ENCODE measurements at places on chromosomes 2 and 18.

- DNase-seq, result no peak
Observed at GRCh38 chr18:27377251-27377650, 192.1 kb upstream of the CHST9 start.

- DNase-seq, result no peak
Observed at GRCh38 chr2:165434865-165435496, 34.5 kb upstream of the CSRNP3 start.

- DNase-seq, result no peak
Observed at GRCh38 chr18:24683925-24684324, 223.5 kb downstream of the HRH4 start.

DNA sequence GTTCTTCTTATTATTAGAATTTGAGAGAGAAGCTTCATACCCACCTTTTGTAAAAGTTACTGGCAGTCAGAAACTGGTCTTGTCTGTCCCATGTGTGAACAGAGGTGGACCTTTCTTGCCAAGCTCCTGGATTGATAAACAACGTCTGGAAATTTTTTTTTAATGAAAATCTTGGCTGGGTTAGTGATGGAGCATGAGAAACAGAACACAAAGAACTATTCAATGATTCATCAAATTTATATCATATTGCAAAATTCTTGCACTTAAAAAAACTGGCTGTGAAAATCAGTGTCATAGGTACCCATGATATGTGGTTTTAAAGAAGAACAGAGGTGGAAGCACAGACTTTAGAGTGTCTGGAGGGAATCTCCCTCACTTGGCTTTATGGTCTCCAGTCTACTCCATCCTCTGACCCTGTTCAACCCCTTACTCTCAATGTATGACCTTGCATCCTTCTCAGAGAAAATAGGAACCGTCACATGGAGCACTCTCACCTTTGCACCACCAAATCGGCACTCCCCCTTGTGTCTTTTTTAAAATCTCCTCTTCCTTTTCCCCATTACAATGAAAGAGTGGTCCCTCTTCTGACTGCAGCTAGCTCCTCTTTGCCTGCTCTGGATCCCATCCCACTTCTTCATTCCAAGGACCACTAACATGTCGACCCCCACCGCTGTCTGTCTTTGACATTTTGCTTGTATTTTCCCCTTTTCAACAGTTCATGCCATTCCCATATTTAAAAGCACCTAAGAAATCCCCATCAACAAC lies 58.2 kb downstream of the COPS8 start:
- no peak for DNase-seq

- no peak for DNase-seq
Observed at GRCh38 chr2:30310955-30311354, 79.6 kb downstream of the LBH start.

- DNase-seq, result no peak
Observed at GRCh38 chr18:7544686-7545085, 22.4 kb upstream of the PTPRM start.

DNA sequence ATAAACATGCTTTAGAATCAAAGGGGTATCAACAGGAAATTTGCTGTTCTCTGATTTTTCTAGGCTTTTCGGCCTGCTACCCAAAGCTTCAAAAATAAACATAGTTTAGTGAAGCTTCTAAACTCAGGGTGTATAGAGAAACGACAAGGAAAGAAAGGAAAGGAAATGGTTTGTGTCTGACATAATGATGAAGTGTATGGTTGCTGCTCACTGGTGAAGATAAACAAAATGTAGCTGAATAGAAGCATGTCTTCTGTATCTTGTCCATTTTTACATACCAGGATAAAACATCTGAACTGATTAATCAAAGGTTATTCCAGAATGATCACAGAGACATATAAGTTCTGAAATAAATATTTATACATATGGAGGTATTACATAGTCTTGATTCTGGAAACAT lies 1324.6 kb upstream of the NRXN1 start:
- no peak for DNase-seq

DNA sequence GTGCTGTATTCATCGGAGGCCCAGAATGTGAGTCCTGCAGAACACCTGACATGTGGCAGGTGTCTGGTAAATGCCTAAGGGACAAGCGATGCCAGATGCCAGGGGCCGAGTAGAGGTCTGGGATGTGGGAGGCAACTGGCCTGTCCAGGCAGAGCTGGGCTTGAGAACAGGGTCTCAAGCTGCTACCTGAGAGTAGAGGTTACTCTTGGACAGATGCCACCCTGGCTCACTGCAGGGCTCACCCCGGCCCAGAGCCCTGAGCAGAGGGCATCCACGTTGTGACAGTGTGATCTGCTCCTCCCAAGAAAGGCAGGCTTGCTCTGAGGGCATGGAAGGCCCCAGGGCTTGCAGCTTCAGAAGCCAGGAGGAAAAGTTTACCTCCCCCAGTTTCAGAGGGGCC lies 692.0 kb upstream of the ID2 start:
- no peak for DNase-seq

GRCh38 chr2:25817630-25818029 lies 60.7 kb downstream of the ASXL2 start:
- no peak for DNase-seq

GRCh38 chr2:70467237-70467636 lies 86.4 kb downstream of the TGFA start:
- DNase-seq, result no peak

DNA sequence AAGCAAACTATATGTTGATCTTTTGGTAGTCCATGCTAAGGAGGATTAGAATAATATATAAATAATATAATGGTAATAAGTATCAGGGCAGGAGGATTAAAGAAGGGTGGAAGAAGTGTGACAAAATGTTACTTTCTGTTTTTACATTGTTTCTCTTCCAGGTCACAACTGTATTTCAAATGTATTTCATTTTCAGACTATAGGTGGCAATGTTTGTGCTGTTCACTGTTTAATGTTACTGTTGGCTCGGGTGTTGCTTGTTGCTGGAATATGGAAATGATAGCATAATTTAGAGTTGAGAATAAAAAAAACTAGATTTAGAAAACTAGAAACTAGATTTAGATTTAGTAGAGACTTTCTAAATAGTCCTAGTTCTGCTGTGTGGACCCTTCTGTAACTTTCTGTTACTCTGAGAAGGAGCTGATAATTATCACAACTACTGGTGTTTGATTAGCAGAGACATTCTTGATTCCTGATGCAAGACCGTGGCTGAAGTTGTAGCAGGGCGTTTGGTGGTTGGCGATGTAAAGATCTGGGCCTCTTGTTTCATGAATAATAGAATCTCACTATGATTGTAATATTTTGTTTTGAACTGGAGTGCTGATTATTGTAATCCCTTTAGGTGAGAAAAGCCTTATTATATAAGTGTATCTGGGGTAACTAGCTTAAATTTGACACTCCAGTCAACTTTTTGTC lies 7.9 kb downstream of the NEDD4L start:
- DNase-seq, result no peak

DNA sequence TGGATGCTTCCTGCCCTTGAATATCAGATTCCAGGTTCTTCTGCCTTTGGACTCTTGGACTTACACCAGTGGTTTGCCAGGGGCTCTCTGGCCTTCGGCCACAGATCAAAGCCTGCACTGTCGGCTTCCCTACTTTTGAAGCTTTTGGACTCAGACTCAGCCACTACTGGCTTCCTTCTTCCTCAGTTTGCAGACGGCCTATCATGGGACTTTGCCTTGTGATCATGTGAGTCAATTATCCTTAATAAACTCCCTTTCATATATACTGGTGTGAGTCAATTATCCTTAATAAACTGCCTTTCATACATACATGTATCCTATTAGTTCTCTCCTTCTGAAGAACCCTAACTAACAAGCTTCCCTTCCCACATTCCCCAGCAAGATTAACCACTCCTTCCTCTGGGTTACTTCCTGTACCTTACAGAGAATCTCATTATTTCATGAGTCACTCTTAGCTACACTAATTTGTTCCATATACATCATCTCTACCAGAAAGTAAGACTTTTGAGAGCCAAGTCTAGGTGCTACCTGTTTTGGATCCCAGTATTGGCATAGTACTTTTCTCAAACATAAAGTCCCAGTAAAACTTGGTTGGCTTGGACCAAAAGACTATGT lies 31.3 kb upstream of the LRATD1 start:
- DNase-seq, result no peak

DNA sequence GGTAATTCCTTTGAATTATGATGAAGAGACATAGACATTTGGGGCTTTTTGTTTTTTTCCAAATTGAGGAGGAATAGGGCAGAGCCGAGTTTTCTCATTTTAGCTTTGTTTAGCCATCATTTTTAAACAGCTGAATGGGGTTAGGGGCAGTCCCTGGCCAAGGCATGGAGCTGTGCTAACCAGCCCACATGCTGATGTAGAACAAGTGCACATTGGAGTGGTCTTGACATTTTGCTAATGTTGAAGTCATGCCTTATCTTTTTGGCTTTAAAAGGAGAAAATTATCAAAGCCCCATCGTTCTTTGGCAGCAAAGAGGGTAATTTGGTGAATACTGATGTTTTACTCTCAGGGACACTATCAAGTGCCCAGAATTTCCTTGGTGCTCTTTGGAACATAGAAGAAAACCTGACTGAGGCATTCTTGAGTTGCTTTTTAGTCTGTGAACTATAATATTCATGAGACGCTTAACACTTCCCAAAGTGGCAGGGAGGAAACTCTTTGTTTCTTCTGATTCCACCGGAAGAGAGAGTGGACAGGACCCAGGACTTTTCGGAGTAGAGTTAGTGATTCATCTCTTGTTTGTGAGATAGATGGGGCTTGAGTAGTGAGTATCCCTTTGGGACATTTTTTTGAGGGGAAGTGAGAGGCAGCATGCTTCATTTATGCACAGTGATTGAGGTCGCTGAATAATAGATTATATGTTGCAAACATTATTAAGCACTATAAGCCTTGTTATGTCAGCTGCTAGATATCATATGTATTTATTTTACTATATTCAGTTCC lies 45.0 kb downstream of the MTA3 start:
- DNase-seq, result no peak

DNA sequence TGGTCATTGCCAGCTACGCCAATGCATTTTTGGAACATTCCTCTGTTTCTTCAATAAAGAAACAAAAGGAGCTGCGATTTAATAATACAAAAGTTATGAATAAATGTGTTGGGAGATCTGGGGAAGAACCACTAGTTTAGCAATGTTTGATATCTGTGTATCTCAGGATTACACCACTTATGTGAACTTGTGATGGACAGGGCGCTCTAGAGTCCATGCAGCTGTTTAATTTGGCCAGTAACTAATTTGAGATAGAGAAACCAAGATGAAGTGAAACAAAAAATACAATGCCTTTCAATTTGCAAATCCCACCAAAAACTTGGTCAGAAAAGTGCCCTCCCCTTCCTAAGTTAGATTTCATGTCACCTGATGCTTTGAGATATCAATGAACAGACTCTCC lies 6.8 kb upstream of the DCDC2C start:
- DNase-seq, result no peak

- no peak for DNase-seq
Observed at GRCh38 chr18:78899241-78899640, 80.4 kb upstream of the SALL3 start.

GRCh38 chr2:231187736-231188505 lies 10.5 kb upstream of the ARMC9 start:
- DNase-seq, result no peak

GRCh38 chr2:20637147-20637546 lies 13.8 kb downstream of the HS1BP3 start:
- DNase-seq, result no peak

- no peak for DNase-seq
Observed at GRCh38 chr2:241736111-241736510, 1.7 kb downstream of the D2HGDH start.

- DNase-seq, result no peak
Observed at GRCh38 chr2:425947-426346, 138.1 kb upstream of the ALKAL2 start.

DNA sequence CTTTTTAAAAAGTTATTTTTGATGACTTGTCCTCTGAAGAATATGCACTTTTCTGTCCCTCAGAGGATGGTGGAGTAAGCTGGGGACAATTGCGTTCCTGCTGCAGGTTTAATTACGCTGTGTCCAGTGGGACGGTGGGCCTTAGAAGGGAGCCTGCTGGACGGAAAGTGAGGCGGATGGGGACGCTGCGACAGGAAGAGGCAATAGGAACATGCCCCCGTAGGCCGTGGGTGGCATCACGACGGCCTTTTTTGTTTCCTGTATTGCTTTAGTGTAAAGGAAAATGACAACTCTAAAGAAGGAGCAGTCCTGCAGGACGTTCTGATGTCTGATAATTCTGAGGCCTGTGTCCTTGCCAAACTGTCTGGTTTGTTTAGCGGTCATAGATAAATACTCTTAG lies 121.6 kb downstream of the NFATC1 start:
- peak; percentile 42 for DNase-seq

- no peak for DNase-seq
Observed at GRCh38 chr2:131431336-131431735, 44.6 kb upstream of the TUBA3D start.

- DNase-seq, result no peak
Observed at GRCh38 chr2:69493268-69493667, 56.0 kb upstream of the NFU1 start.

DNA sequence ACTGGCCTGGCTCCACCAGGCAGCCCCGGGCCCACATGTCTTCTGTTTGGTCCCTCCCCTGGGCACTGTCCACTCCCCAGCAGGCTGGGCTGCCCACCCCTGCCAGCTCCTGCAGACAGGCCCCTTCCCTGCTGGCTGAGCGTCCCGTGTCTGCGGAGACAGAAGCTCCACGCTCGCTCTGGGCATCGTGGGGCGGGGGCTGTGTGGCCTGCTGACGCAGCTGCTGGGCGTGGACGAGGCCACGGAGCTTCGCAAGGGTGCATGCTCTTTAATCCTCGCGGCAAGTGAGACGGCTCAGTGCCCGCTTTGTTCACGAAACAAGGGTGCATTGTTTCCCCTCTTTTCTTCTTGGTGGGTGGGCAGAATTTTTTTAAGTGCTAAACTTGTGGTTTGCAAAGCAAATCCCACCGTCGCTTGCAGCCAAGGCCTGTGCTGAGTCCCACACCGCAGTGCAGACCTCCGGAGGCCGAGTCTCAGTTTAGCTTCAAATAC lies 132.8 kb upstream of the CTDP1 start:
- no peak for DNase-seq

GRCh38 chr2:84832772-84833461 lies 48.0 kb downstream of the TRABD2A start:
- DNase-seq, result no peak

DNA sequence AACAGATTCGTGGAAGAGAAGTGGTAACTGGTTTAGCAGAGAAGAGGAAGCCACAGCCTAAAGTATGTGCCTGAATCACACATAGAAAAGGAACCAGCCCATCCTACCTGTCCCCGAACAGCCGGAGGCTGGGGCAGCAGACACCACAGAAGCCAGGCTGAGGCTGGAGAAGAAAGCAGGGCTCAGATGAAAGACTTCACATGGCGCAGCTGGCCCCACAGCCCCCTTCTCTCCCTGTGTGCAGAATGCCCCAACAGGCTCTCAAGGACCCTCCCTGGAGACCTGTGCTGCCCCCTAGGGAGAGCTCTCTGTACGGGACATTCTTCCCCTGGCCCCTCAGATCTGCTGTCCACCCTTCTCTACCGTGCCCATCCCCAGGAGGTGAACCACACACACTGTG lies 83.5 kb upstream of the RAB12 start:
- DNase-seq, result no peak

- no peak for DNase-seq
Observed at GRCh38 chr2:10889651-10890215, 22.0 kb upstream of the KCNF1 start.

Data from stimulated activated naive CD4-positive, alpha-beta T cell treated with Interleukin-2 at 50 U/mL for 16 hours (primary cell).